Stimulated activated CD4-positive, alpha-beta T cell treated with anti-CD3 and anti-CD28 coated beads, TNF-alpha, amount 100 ng/mL, for 1 hour (primary cell): ENCODE measurements at places on chromosomes 3 and 15.

GRCh38 chr3:57154470-57155309 lies 10.5 kb downstream of the IL17RD start:
- DNase-seq = no peak

DNA sequence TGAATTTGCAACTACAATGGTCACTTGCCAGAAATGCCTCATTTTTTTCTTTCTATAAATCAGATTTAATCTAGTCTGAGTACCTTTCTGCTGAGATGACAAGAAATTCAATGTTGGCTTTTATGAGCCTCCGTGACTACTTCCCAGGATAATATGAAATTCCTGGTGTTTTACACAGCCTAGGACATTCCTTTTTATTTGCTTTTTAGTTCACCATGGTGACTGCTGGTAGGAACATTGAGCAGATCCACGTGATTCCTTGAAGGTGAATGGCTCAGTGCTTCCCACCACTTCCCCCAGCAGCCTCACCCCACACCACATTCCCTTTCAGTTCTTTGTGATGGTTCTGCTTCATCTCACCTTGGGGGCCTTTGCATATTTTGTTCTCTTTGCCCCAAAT lies 4.3 kb upstream of the NPTN start:
- no peak for DNase-seq

- DNase-seq = no peak
Measured at GRCh38 chr3:5123937-5124336, 1.8 kb downstream of the ARL8B start.

DNA sequence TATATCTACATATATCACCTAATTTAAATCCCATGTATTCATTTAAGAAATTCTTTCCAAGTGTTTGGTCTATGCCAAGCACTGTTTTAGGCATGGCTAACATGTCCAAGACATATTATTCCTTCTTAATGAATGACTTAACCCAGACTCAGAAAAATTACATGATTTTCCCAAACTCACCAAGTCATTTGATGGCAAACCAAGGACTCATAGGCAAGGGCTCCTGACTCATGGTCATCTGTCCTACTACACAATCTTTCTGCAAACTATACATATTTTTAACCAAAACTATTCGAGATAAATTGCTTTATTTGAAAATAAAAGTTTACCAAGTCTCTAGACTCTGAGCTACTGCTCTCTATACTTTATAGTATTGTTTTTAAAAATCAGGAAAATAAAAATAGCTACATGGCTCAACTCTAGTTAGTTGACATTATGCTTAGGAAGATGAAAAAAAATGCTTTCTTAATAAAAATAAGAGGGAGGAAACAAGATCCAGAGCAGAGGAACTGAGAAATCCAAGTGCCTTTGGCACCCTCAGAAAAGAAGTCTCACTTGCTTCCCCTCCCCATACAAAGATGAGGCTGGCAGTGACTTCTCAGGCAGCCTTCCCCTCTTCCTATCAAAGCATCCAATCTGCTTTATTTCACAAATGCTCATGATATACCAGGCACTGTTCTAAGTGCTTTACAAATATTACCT lies 182.2 kb downstream of the RSL24D1 start:
- no peak for DNase-seq
